ENCODE measurements at places on chromosomes 6 and 20. TPM values are rescaled to one million over a fixed set of nuclear protein-coding genes. Genes with fewer than 3 reads are reported as not detected.

DNA sequence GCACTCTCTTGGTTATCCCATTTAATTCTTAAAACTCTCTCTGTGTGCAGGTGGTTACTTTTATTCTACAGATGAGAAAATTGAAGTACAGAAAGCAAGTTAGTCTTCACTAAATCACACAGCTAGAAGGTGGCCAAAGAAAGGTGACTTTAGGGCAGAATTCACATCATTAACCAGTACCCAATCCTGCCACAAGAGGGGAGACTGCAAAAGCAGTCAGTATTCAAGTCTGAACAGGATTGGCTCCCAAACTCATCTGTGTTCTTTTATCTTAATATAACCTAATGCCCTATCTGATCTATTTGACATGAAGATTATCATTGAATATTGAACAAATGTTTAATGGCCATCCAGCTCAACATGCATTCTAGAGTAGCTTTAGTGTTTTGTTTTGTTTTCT, 225.3 kb upstream of the FAM83B start:
- no peak overlapping the region for H3K4me3 ChIP-seq
- no peak for DNase-seq
- H3K27ac ChIP-seq: no peak overlapping the region
- no peaks in the 10 kb centered on the region for H3K27me3 ChIP-seq
- peaks cover 3% of the 10 kb centered on the region for H3K4me1 ChIP-seq
- H3K36me3 ChIP-seq: no peaks in the 10 kb centered on the region

DNA sequence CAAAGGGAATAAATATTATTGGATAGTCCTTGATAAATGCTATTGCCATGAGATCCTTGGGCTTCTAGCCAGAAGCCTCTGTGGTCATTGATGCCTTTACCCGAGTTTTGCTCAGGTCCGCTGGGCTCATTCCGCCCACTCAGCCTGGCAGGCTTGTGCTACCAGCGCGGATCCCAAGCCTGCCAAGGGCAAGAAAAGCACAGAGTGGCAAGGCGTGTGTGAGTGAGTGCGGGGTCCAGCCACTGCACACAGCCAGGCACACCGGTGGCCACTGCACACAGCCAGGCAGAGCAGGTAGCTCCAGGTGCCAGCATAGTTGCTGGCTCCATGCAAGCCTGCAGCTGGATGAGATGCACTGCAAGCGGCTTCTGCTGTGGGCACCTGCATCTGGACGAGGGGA, 38.7 kb downstream of the STK38 start:
- H3K4me3 ChIP-seq: no peak overlapping the region
- H3K27ac ChIP-seq: no peak overlapping the region
- H3K36me3 ChIP-seq: peaks cover 22% of the 10 kb centered on the region
- H3K27me3 ChIP-seq: no peaks in the 10 kb centered on the region
- no peak for DNase-seq
- no peaks in the 10 kb centered on the region for H3K4me1 ChIP-seq

DNA sequence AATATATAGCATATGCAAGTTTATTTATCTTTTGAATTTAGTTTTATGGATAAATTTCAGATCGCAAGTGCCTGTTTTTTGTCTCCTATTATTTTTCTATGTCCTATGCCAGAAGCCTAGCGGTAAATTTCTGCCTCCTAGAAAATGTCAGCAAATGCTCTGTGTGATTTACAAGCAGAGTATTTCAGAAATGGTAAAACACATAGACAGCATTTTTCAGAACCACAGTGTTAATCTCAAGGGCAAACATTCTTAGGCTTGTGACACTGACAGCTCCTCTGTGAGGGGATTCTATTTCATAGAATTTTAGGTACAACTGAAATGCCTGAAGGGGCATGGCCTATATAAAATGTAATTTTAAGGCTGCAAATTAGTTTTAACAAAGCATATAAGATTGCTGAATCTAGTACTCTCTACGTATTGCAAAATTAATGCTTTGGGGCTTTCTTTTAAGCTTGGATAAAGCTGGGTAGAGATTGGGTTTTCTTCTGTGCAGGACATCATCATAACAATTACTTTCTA, 89.9 kb upstream of the PTCHD4 start:
- H3K4me1 ChIP-seq: no peaks in the 10 kb centered on the region
- DNase-seq: peak; percentile 2
- H3K36me3 ChIP-seq: no peaks in the 10 kb centered on the region
- no peak overlapping the region for H3K27ac ChIP-seq
- no peak overlapping the region for H3K4me3 ChIP-seq

Gene PABPC1L
- total RNA-seq: 50.2 TPM
